GM04504 (cell line): ENCODE measurements at places on chromosomes 4 and X.

GRCh38 chrX:54030329-54030728, 13.9 kb downstream of the PHF8 start:
- no peak for DNase-seq

DNA sequence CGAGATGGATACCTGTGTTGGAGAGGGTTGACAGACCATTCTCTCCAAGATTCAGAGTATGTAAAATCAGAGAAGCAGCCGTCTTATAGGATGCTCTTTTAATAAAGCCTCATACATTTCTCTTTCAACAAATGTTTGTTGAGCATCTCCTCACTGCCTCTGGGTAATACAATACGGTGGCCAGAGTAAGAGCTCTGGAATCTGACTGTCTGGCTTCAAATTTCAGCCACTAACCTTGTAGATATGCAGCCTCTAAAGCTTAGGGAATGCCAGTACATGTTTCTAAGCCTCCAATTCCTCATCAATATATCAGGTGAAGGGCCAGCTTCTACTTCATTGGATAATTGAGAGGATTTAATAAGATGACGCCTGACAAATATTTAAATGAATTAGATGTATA, 61.3 kb downstream of the CLNK start:
- no peak for DNase-seq

- peak; percentile 33 for DNase-seq
Observed at GRCh38 chr4:151325111-151325948, at the start of gene SH3D19. Gene SH3D19 (minus strand): TSS chr4:151325605. CDS start chr4:151325352, 253 bp downstream.

- no peak for DNase-seq
Observed at GRCh38 chr4:16881151-16881884, 17.1 kb downstream of the LDB2 start.

- DNase-seq, result no peak
Observed at GRCh38 chrX:110359273-110359672, 625 bp downstream of the RTL9 start.

GRCh38 chr4:160808174-160808573, 1355.6 kb downstream of the FSTL5 start:
- no peak for DNase-seq

DNA sequence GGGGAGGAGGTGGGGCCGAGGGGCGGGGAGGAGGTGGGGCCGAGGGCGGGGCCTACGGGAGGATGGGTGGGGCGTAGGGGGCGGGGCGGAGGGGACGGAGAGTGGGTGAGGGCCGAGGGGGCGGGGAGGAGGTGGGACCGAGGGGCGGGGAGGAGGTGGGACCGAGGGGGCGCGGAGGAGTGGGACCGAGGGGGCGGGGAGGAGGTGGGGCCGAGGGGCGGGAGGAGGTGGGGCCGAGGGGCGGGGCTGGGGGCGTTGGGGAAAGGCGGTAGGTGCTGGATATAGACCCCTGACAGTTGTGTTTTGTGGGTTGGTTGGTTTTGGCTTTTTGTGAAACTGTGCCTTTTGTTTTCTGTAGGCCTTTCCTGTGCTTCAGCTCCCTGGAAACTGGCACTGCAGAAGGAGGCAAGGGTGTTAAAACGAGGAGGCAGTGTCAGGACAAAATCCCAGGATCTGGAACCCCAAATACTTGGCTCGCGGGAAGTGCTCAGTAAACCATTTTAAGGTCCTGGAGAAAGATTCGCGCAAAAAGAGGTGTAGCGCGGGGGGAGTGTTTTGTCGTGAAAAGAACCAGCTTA, 580 bp upstream of the MMGT1 start:
- DNase-seq, result no peak

DNA sequence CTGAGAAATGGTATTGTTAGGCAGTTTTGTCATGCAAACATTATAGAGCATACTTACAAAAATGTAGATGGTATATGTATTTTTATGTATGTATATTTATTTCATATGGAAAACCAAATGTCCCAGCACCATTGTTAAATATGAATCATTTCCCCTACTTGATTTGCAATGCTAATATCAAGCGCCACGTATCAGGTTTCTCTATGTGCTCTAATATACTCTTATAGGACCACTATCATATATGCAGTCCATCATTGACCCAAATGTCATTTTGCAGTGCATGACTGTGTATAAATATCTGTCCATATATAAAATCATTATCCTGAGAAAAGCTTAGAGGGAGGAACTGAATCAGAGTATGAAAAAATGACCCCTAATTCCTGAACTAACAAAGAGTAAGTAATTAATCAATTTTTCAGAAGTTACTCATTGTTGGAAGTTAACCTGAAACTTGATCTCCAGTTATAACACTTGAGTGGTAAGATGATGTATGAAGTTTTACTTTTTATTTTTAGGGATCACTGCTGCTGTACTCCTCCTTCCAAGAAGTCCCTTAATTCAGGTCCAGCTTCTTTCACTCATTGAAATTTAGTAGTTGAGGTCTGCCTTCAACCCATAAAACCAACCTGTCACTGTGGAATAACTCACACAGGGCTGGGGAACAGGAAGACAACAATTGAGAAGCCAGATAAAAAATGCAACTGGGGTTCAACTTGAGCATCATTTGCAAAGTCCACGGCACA, 134.8 kb upstream of the LDB2 start:
- no peak for DNase-seq

DNA sequence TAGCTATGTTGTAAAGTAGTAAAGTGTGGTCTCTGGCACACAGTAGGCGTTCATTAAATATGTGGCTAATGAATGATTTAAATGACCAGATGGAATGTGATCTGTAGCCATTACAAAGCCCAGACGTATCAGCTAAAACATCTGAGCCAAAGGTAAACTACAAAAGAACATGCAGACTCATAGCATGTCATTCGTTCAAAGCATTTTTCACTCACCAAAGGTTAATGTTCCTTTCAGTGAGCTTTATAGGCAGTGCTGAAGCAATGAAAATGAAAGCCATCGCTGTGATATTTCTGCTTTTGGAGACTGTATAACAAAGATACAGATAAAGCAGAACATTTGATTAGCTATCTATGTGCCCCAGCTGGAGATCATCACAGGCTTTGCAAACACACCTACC, 50.5 kb downstream of the F9 start:
- no peak for DNase-seq
